M059J (cell line): ENCODE measurements at places on chromosomes 12 and 14. TPM values are rescaled to one million over a fixed set of nuclear protein-coding genes. Genes with fewer than 3 reads are reported as not detected.

DNA sequence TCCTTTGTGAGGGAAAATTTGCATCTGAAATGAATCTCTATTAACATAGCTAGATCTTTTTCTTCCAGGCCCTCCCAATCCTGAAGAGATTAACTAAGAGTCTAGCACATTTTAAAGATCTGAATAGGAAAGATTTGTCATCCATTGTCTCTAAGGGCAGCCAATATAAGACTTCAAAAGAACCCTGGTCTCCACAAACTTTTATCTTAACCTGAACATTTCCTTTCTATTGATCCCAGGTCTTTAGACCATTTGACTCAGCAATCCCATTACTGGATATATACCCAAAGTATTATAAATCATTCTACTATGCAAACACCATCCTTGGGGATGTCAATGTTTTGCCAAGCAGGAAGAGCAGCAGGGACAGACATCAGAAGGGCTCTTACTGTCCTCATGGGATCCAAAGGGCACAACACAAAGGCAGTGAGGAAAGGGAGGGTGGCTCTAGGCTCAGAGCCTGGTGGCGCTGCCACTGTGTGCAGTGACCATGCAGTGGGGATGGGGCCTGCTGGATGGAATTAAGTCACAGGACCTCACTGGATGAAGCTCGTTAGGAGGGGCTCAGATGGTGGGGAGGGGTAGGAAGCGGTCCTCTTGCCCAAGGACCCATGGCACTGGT lies 12.7 kb upstream of the BDKRB2 start:
- DNase-seq = no peak

DNA sequence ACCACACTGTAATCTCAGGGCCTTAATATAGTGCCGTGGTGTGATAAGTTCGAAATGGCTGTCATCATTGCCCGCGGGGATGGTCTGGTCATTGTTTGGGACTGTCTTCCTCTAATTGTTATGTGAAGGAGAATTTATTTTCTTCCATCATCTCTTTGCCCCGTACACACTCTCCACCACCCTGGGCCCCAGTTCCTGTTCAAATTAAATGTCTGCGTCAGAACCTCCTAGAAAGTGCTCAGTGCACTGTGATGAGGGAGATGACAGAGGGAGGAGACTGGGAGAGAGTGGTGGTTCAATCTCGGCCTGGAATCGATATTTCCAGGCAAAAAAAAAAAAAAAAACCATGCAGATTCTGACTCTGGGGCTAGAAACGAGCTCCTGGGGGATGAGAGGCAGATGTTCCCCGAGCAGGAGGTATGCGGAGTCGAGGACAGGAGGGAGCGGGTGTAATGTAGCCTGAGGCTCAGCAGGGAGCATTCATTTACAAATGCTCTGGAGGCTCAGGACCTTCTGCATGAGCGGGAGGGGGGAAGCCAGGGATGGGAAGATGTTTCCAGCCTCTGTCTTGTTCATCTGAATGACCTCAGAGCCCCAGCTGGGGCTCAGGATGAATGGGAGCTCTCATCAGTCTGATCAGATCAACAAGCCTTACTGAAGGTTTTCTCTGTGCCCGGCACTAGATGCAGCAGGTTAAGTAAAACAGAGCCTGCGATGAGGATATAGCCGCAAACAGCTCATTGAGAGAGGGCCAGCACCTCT lies 219.5 kb downstream of the TBX5 start:
- no peak for DNase-seq

- no peak for DNase-seq
These were observed 107.4 kb upstream of the NAV3 start for GRCh38 chr12:77723308-77723707.

DNA sequence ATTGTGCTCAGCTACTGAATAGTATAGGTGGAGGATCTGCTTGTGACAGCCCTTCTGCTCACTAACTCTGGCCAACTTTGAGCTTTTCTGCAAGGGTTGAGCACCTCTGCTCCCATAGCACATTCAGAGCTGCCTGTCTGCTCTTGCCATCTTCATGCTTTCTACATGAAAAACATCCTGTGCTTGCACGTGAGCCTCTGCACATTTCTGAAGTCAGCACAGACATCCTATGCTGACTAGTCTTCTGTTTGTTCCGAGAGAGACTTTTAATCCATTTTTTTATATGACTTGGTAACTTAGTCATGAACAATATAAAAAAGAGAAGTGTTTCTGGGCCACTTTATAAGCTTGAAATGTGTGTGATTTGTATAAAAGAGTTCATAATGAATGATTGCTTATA lies 969.3 kb downstream of the TMTC2 start:
- DNase-seq = no peak

DNA sequence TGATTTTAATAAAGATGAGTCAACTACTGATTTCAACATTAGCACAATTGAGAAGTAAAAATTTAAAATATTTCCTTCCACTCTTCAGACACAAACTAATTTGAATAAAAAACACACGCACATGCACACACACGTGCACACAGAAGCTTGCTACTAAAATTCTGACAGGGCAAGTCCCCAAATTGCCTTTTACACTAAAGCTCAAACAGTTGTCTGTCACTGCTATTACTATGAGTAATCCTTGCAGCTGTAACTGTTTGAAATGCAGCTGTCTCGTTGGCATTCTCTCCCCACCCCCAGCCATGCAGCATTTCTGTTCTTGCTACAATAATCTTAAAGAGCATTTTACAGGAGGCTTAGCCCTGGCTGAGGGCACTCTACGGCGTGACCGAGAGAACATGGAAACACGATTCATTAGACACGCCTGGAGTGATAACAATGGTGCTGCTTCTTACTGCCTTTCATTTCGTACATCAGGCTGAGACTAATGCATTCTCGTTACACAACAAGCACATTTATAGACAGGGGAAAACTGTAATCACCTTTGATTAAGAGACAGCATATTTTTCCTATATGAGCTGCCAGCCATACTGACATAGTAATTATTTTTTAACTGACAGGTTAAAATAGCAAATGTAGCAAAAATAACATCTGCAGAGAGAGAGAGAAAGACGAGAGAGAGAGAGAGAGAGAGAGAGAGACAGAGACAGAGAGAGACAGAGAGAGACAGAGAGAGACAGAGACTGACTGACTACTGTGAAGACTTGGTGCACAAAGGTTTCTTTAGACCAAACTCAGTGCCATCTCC lies 153.8 kb downstream of the MED13L start:
- peak; percentile 82 for DNase-seq

GRCh38 chr12:114420944-114421335 lies 15.0 kb upstream of the TBX5 start:
- no peak for DNase-seq

- no peak for DNase-seq
These were observed 2.1 kb downstream of the FBXO21 start for GRCh38 chr12:117188121-117188665.

DNA sequence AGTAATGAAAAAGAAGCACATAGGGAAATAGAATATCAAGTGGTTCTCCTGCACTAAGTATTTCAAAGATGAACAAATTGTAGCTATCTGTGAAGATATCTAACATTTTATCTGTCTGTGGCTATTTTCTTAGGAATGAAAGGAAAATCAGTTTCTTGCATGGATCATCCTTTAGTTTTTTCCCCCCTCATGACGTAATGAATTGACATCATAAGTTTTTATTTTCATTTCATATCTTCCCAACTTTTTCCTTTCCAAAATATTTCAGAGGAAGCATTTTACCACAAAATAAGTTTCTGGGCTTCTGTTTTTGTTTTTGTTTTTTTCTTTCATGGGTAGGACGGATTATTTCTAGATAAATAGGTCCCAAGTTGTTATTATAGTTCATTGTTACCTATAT lies 996.6 kb downstream of the TMEM121 start:
- no peak for DNase-seq

DNA sequence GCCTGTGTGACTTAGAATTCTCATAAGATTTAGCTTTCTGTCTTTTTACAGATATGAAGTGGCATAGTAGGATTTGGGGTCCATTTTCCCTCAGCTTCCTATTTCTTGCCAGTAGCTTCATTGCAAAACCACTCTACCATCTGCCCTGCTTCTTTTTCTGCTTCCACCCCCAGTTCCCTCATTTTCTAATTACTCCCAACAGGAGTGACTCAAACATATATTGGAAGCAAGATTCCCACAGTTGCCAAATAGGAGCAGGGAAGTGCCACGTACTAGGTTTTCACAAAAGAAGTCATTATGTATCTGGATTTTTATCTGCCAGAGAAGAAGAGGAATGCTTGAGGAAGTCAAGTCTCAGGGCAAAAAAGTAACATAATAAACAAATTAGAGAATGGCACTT lies 64.1 kb downstream of the ANO4 start:
- no peak for DNase-seq

DNA sequence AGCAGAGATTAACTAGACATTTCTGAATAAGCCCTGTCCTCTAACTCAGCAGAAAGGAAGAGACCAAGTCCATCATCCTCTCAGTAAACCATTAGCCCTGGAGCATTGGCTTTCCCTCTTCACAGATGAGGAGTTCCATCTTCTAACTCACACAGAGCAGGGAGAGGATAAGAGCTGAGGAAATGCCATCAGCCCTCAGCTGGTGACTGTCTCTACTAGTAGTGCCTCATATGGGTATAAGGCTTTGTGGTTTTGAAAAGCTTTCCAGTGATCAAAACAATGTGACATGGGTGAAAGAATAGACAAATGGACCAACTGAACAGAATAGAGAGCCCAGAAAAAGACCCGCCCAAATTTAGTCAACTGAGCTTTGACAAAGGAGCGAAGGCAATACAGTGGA lies 197.2 kb upstream of the NUDT4 start:
- peak; percentile 56 for DNase-seq

DNA sequence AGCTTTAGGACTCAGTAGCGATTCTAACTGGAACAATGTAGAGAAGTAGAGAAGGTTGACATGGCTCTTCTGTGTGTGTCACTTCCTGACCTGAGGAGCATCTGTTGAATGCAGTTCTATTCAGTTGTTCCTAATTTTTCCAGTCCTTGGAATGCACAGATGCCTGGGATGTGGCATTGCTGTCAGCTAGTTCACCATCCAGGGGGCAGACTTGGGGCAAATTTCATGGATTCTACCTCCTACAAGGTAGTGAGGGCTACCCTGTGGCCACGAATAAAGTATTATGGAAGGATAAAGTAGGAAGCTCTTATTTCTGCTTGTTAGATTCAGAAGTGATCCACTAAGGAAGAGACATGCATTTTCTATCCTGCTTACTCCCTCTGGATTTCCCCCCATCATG lies 74.4 kb upstream of the GPATCH2L start:
- DNase-seq = no peak

- DNase-seq = no peak
These were observed 192.1 kb downstream of the TMEM132C start for GRCh38 chr12:128459067-128459466.

DNA sequence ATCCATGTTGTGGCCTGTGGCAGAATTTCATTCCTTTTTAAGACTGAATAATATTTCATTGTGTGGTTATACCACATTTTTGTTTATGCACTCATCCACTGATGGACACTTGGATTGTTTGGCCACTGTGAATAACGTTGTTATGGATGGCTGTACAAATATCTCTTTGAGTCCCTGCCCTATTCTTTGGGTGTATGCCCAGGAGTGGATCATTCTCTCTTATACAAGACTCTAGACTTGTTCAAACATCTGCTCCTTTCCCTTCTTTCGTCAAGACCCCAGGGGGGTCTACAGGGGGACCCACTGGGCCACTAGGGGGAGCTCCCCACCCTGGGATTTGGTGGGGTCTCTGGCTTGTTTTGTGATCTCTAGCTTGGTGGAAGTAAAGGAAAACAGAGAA lies 77.4 kb downstream of the FBXL14 start:
- peak; percentile 90 for DNase-seq

- DNase-seq = no peak
These were observed 43.0 kb downstream of the RASSF8 start for GRCh38 chr12:26001530-26001929.

DNA sequence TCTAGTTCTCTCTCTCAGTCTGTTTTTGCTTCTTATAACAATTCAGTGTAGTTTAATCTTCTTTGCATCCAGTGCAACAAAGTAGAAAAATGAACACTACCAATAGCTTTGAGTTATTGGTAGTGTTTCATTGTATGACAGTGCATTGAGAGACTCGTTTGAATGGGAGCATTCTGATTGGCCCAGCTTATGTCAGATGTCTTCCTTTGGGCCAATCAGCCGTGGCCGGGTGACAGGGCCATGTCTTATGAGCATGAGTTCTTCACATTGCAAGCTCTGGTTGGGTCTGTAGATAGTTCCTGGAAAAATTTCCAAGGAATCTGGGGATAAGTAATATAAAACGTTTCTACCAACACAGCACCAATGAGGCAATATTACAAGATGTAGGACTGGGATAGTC lies 36.5 kb downstream of the GYS2 start:
- no peak for DNase-seq

GRCh38 chr14:73943083-73943482 lies 6.8 kb downstream of the FAM161B start:
- peak; percentile 52 for DNase-seq

- peak; percentile 56 for DNase-seq
These were observed 508 bp downstream of the HNRNPC start for GRCh38 chr14:21268617-21269251.

- no peak for DNase-seq
These were observed 142.7 kb upstream of the SYT1 start for GRCh38 chr12:78721906-78722305.

DNA sequence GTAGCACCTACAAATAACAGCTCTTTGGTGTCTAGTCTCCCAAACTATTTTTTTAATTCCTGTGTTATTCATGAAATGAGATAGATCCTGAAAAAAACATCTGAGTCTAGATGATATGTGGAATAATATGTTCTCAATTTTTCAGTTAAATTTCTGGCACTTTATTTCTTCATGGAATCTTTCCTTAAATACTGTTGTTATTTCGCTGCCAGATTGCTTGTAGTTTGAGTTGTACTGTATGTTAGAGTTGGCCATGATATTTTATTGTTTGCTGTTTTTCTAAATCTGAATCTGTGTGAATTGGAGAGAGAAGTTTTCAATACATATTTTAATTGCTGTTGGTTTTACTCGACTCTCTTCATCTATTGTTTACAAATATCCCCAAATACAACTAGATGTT lies 500.5 kb downstream of the EGLN3 start:
- DNase-seq = no peak

DNA sequence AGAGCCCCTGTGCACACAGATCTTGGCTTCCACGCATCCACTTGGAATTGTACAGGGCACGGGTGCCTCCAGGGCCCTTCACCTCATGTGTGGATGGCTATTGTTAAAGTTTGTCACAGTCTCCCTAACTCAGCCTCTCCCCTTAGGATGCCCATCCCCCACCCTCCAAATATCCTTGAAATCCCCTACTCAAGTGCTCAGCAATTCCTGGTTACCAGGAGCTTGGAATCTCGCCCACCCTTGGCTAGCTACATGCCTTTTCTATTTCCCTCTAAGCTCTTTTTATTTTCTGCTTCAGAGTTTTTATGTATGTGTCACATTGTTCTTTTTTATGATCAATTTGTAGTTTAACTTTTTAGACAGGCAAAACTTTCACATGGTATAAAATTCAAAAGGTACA lies 13.0 kb upstream of the NR1H4 start:
- no peak for DNase-seq

GRCh38 chr12:121705514-121705913 lies 7.0 kb upstream of the TMEM120B start:
- DNase-seq = no peak

- peak; percentile 42 for DNase-seq
These were observed 12.1 kb downstream of the SPX start for GRCh38 chr12:21538061-21538653.

GRCh38 chr12:318759-319515 lies 56.3 kb upstream of the SLC6A13 start:
- DNase-seq = no peak

Gene LRRIQ1
- not detected in 2 replicates for total RNA-seq

Gene KCNJ8
- not detected in 2 replicates for total RNA-seq

Gene TMBIM4
- 153 and 177 TPM in 2 replicates for total RNA-seq

Gene SERPINA6
- total RNA-seq = 0.05 TPM in 1 of 2 replicates, not detected in the other

Gene NTS
- total RNA-seq = 0.15 TPM in 1 of 2 replicates, not detected in the other

Gene TRMT61A
- total RNA-seq = 4.8 and 8.1 TPM in 2 replicates
